Cerebellar nuclear complex (tissue), 1 donor: ENCODE measurements at places on chromosomes 12 and 14.

- no peak for DNase-seq
Measured at GRCh38 chr14:77950371-77951063, 150.6 kb downstream of the ADCK1 start.

DNA sequence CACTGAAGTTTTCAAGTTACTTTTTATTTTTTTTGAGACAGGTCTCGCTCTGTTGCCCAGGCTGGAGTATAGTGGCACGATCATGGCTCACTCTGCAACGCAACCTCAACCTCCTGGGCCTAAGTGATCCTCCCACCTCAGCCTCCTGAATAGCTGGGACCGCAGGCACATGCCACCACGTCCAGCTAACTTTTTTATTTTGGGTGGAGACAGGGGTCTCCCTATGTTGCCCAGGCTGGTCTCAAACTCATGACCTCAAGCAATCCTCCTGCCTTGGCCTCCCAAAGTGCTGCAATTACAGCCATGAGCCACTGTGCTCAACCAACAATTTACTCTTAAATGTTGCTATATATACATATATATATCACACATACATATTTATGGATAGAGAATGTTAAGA is 27.4 kb upstream of the LGALS3 start:
- no peak for DNase-seq

DNA sequence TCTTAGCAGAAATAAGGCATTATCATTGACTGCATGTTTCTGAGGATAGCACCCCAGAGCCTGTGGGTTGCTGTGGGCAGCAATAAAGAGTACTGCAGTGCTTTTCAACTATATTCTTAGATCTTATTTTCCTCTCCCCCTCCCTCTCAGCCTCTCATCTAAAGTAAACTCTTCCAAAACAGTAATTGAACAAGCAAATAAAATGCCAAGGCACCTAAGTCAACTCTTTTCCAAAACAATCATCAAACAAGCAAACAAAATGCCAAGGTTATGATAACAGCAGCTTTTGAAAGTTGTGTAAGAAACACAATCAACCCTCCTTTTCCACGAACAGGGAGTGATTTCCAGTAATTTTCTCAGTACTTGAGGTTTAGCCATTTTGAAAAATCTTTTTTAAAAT is 1542.6 kb downstream of the AACS start:
- no peak for DNase-seq

GRCh38 chr14:59753512-59753911 is 117.1 kb downstream of the RTN1 start:
- no peak for DNase-seq

DNA sequence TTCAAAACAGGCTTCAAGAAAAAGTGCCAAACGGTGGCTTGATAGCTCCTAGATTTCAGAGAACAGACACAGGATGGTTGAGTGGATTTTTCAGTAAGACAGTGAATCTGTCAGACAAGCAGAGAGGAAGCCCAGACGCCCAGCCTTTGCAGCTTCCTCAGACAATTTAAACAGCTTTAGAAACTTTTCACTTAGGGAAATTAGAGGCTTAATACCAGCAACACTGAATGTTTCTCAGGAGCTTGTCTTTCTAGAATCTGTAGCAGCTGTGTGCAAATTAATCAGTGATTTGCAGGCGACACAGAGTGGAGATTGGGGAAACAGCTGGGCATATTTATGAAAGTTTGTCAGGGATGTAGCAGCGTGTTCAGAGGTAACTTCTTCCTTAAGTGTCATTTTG is 362.1 kb downstream of the GALC start:
- DNase-seq: no peak

- DNase-seq: no peak
Measured at GRCh38 chr14:101635749-101636560, 74.7 kb downstream of the DIO3 start.

- no peak for DNase-seq
Measured at GRCh38 chr12:64299628-64300027, 77.5 kb upstream of the KICS2 start.

- no peak for DNase-seq
Measured at GRCh38 chr14:104286086-104286485, 147.7 kb downstream of the KIF26A start.

GRCh38 chr12:55548756-55549155 is 646 bp upstream of the OR6C4 start:
- DNase-seq: no peak

- DNase-seq: no peak
Measured at GRCh38 chr12:2247596-2247995, 194.8 kb downstream of the CACNA1C start.
